ENCODE measurements at places on chromosomes 3 and 15.

DNA sequence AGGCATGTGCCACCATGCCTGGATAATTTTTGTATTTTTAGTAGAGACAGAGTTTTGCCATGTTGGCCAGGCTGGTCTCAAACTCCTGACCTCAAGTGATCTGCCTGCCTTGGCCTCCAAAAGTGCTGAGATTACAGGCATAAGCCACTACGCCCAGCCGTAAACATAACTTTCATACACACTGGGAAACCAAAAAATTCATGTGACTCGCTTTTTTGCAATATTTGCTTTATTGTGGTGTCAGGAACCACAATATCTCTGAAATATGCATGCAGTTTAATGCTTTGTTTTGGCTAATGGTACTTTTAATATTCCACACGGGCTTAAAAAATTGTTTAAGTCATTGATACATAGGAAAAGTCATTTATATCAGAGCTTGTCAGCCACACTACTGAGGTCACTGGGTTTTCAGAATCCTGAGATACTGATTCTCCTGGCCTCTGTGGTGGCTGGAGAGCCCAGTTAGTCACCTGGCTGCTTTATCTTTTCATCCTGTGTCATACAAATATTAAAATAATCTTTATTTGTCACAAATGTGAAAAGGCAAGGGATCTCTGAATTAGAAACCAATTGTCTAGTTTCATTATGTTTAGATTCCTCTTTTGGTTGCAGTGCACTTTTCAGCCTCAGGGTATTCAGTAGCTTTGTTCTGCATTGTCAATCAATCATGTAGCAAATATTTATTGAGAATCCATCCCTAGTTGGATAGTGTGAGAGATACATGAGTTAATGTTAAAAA, 10.0 kb downstream of the TMEM62 start:
- H3K36me3 ChIP-seq, result peaks cover 74% of the 10 kb centered on the region
- H3K27ac ChIP-seq, result no peak overlapping the region
- H3K4me1 ChIP-seq, result no peaks in the 10 kb centered on the region
- no peak for DNase-seq
- H3K27me3 ChIP-seq, result no peaks in the 10 kb centered on the region
- H3K4me3 ChIP-seq, result no peak overlapping the region

GRCh38 chr3:62567097-62568021, 194.0 kb upstream of the FEZF2 start:
- H3K36me3 ChIP-seq, result no peaks in the 10 kb centered on the region
- H3K27ac ChIP-seq, result no peak overlapping the region
- peaks cover 9% of the 10 kb centered on the region for H3K4me1 ChIP-seq
- no peaks in the 10 kb centered on the region for H3K27me3 ChIP-seq

- no peak overlapping the region for H3K4me3 ChIP-seq
- H3K36me3 ChIP-seq, result peaks cover 31% of the 10 kb centered on the region
- DNase-seq, result no peak
- no peaks in the 10 kb centered on the region for H3K27me3 ChIP-seq
Measured at GRCh38 chr3:170144437-170144843, 37.1 kb downstream of the PHC3 start.

DNA sequence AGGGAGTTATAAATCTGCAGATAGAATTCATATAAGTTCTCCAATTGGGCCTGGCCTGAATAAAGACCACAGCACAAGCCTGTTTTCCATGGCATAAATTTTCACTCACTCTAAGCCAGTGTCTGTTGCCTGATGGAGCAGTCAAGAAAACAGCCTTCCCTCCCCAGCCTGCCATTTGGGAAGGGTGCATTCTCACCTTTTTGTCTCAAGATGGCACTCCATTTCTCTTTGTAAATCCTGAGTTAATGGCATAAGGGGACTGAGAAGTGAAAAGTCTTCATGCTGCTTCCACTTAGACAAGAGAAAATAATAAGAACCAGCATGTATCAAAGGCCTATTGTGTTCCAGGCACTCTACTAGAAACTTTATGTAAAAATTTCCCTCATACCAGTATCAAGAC, 115.6 kb upstream of the MANF start:
- H3K36me3 ChIP-seq, result no peaks in the 10 kb centered on the region
- no peak for DNase-seq
- no peaks in the 10 kb centered on the region for H3K27me3 ChIP-seq
- H3K27ac ChIP-seq, result no peak overlapping the region
- no peaks in the 10 kb centered on the region for H3K4me1 ChIP-seq

GRCh38 chr3:146322216-146322817, 71.4 kb upstream of the PLSCR4 start:
- H3K36me3 ChIP-seq, result no peaks in the 10 kb centered on the region
- no peak overlapping the region for H3K4me3 ChIP-seq
- no peak for DNase-seq
- H3K27ac ChIP-seq, result no peak overlapping the region
- H3K27me3 ChIP-seq, result no peaks in the 10 kb centered on the region

DNA sequence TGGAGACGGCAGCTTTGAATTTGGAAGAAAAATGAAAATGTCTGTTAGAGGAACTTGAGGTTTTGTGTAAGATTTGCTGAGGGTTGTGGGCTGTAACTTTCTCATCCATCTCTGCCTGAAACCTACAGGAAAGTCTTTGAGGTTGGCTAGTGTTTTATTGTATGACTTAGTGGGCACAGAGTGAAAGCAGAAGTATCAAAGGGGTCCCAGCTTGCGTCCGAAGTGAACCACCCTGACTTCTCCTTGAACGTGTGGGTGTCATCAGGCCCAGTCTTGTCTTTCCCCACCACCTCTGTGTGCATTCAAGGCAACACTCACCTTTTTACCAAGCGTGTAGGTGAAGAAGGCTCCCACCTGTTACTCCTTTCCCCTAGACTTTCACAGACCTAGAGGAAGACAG, 682.1 kb upstream of the CFAP20DC start:
- H3K27me3 ChIP-seq, result no peaks in the 10 kb centered on the region
- no peak overlapping the region for H3K27ac ChIP-seq

GRCh38 chr3:169034401-169034800, 629.1 kb downstream of the MECOM start:
- H3K27me3 ChIP-seq, result no peaks in the 10 kb centered on the region
- no peak overlapping the region for H3K27ac ChIP-seq
- no peaks in the 10 kb centered on the region for H3K4me1 ChIP-seq
- no peak for DNase-seq

DNA sequence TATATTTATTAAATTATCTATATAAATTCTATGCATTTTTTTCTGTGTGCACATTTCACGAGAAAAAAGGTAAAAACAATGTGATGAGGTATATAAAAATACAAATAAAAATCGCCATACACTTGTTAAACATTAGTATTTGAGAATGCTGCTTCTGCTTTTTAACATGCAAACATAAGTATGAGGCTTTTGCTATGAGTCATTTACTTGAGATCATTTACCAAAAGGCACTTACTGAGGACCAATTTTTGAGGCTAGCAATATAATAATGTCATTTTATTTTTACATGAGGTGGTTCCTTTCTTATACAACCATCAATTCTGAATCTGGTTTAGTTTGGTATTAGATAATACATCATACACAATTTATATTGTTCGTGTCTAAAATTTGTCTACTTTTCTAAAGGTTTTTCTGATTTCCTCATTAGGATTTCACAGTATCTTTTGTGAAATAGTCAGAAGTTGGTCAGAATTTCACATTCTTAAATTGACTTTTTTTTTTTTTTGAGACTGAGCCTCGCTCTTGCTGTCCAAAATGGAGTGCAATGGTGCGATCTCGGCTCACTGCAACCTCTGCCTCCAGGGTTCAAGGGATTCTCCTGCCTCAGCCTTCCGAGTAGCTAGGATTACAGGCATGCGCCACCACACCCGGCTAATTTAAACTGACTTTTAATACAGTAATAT, 25.6 kb downstream of the DCUN1D1 start:
- H3K36me3 ChIP-seq, result peaks cover 43% of the 10 kb centered on the region
- H3K27ac ChIP-seq, result no peak overlapping the region
- DNase-seq, result no peak

DNA sequence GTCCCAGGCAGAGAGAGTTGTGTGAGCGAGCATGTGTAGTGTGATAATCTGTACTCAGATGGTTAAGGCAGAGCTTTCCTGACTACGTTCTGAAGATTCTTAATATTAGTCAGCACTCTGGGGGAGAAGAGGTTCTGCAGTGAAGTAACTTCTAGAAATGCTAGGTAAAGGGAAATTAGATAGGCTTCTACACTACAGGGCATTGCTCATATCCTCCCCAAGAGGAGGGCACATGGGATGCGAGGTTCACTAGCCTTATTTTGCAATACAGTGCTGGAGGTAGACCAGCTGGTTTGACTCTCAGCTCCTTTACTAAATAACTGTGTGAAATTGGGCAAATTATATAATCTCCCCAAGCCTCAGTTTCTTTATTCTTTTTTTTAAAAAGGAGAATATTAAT, 300.3 kb upstream of the PDZRN3 start:
- no peak overlapping the region for H3K27ac ChIP-seq
- no peaks in the 10 kb centered on the region for H3K36me3 ChIP-seq
- H3K27me3 ChIP-seq, result no peaks in the 10 kb centered on the region
- no peaks in the 10 kb centered on the region for H3K4me1 ChIP-seq
- H3K4me3 ChIP-seq, result no peak overlapping the region

DNA sequence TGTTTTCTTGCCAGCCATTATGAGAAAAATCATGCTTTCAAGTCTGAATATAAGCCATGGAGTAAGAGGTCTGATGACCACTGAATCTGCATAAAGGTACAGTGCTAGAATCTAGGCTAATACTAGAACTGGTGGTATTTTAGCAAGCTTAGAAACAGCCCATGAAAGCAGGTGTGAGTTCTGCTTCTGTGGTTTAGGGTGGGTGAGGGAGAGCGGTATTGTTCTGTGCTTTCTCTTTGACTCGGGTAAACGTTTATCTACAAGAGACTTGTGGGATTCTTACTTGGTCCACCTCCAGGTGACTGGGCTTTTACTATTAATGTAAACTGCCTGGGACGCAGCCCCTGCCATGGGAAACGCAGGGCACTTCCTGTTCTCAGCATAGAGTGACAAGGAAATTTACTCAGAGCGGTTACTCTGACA, 55.2 kb downstream of the PGPEP1L start:
- no peak overlapping the region for H3K4me3 ChIP-seq
- H3K36me3 ChIP-seq, result peaks cover 59% of the 10 kb centered on the region
- H3K27ac ChIP-seq, result peak overlapping the region; percentile 79
- no peaks in the 10 kb centered on the region for H3K27me3 ChIP-seq

DNA sequence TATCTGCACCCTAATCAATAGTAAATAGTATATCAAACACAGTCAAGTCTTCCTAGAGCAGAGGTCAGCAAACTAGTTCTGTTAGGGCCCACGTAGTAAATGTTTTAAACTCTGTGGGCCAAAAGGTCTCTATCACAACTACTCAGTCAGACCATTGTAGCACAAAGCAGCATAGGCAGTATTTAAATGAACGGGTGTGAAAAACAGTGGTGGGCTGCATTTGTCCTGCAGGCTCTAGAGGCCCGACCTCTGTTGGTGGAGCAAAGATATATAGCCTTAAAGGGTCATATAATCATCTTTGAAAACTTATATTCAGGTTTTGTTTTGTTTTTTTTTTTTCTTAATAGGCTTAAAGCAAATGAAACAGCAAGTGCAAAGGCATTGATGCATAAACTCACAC, 326.4 kb upstream of the TRIM42 start:
- H3K36me3 ChIP-seq, result no peaks in the 10 kb centered on the region
- H3K27me3 ChIP-seq, result peaks cover 8% of the 10 kb centered on the region
- no peaks in the 10 kb centered on the region for H3K4me1 ChIP-seq
- DNase-seq, result no peak

DNA sequence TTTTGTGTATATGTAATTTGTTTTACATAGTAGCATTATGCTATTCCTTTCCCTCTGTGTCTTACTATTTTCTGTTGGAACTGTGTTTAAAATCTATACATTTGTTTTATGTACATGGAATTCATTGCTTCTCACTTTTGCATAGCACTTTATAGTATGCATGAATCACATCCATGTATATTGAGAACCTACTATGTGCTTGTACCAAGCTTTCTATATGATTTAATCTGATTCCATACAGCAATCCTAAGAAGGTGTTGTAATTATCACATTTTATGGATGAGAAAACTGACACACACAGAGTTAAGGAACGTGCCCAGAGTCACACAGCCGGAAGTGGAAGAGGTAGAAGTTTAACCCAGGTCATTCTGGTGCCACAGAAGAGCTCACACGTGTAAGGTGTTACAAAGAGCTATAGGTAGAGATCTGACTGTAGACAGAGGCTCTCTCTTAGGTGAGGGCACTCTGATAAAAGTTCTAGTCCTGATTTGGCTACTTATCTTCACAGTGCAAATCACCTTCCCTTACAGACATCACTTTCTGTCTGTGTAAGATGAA, 3.5 kb upstream of the SMAD3 start:
- no peak for DNase-seq
- peaks cover 36% of the 10 kb centered on the region for H3K4me1 ChIP-seq
- H3K4me3 ChIP-seq, result no peak overlapping the region
- no peak overlapping the region for H3K27ac ChIP-seq
- H3K27me3 ChIP-seq, result no peaks in the 10 kb centered on the region

- H3K4me1 ChIP-seq, result no peaks in the 10 kb centered on the region
- H3K27ac ChIP-seq, result no peak overlapping the region
Measured at GRCh38 chr3:74165211-74165610, 449.2 kb downstream of the CNTN3 start.

- no peak overlapping the region for H3K27ac ChIP-seq
- no peak for DNase-seq
- H3K4me3 ChIP-seq, result no peak overlapping the region
- no peaks in the 10 kb centered on the region for H3K36me3 ChIP-seq
Measured at GRCh38 chr3:192022412-192022811, 561.4 kb downstream of the PYDC2 start.

- H3K27me3 ChIP-seq, result no peaks in the 10 kb centered on the region
- DNase-seq, result no peak
- H3K27ac ChIP-seq, result no peak overlapping the region
- H3K36me3 ChIP-seq, result no peaks in the 10 kb centered on the region
- no peak overlapping the region for H3K4me3 ChIP-seq
Measured at GRCh38 chr3:46094506-46094905, 67.2 kb upstream of the XCR1 start.

GRCh38 chr3:136512381-136512780, 239.8 kb downstream of the STAG1 start:
- no peak for DNase-seq
- no peak overlapping the region for H3K27ac ChIP-seq
- no peaks in the 10 kb centered on the region for H3K4me1 ChIP-seq
- H3K4me3 ChIP-seq, result no peak overlapping the region
- no peaks in the 10 kb centered on the region for H3K27me3 ChIP-seq

Measured in left ventricle myocardium inferior (tissue), 1 donor.